ENCODE measurements at places on chromosomes 12 and 14.
A peak's percentile ranks its signal among the peaks of the same experiment; 100 is the strongest.

DNA sequence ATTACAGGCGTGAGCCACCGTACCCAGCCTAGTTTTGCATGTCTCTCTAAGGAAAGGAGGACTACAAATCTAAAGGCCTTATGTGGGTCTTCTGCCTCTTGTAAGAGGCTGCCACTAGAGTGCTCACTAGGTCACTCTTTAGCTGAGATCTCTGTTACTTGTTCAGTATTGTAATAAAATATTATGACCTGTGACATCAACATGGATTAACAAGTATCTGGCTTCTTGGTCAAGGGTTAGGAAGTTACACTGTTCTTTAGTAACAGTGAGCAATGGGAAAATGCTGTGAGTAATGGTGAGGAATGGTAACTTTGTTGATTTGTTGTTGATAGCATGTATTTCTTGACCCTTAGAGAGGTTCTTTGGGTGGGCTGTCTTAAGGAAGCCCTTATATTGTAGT lies 50.5 kb downstream of the ERC1 start:
- no peak for ATAC-seq

DNA sequence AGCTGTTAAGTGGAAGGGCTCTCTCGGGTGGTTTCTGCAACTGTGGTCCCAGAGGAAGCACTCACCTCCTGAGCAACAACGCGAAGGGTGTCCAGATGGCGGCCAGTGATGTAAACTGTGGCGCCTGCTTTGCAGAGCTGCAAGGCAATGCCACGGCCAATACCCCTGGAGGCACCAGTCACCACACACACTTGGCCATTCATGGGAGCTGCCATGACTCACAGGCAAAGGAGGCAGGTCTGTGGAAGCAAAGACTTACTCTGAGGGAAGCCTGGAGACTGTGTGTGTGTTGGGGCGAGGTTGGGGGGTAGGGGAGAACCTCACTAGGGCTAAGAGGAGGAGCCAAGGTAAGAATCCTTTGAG lies 707 bp downstream of the DHRS1 start:
- peak; percentile 14 for ATAC-seq

- ATAC-seq, result no peak
Observed at GRCh38 chr12:74644681-74645080, 107.0 kb downstream of the ATXN7L3B start.

- no peak for ATAC-seq
Observed at GRCh38 chr12:124719231-124719630, 144.4 kb downstream of the SCARB1 start.

DNA sequence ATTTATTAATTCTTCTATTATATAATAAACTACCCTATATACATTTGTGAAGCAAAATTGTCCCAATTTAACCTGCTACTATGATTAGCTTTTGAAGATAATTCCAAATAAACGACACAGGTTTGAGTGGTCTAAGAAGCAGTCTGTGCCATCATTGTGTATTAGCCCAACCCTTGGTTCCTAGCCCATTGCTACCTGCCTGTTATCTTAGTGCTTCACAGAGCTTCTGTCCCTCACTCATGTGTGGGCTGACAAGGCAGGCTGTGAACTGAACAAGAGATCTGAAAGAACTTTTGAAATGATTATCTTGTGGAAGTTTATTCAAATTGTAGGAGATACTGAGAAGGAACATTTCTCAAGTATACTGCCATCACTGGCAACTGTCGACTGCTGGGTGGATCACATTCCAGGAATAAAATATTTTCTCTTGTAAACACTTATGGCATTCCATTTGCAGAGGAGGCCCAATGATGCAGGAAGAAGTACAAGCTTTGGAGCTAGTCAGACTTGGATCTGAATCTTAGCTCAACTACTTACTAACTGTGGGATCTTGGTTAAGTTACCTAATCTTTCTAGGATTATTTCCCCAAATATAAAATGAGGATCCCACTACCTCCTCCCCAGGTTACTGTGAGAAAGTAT lies 7.8 kb upstream of the MTERF2 start:
- peak; percentile 61 for ATAC-seq

GRCh38 chr14:67982711-67983608 lies 163.4 kb downstream of the RAD51B start:
- no peak for ATAC-seq

DNA sequence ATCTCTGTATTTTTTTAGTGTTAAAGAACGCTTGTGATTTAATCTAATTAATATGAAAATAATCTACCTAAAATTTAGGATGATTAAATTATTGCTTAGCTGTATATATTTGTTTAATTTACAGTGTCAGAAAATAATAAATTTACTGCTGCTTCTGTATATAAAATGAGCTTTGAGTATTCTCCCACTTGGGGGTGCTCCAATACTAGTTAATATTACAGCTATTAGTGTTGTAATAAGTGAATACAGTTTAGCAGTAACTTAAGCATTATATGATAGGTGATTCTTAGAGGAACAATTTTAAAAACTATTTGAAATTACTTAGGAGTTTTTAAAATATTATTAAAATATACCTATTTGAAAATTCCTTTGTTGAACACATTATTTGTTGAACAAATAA lies 62.2 kb downstream of the PAPOLA start:
- ATAC-seq, result no peak

GRCh38 chr14:44609876-44610510 lies 102.9 kb upstream of the FSCB start:
- no peak for ATAC-seq

GRCh38 chr12:121059031-121059898 lies 20.2 kb upstream of the OASL start:
- no peak for ATAC-seq

GRCh38 chr12:80710727-80711449 lies 3.5 kb downstream of the MYF6 start:
- no peak for ATAC-seq

DNA sequence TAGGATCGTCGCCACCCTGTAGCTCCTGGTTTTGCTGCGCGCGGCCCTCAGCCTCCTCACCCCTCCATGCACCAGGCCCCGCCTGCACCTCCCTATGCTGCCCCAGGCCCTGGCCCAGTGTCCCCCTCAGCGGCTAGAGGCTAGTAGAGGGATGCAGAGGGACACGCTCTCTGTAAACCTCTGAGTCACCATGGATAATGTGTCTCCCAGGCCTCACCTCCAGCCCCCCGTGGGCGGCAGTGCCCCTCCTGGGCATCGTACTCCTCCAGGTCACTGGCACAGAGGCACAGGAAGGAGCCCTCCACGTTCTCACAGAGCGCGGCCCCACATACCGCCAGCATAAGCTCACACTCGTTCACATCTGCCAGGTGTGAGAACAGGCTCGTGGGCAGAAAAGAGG lies 12.3 kb downstream of the ISCA2 start:
- no peak for ATAC-seq

- no peak for ATAC-seq
Observed at GRCh38 chr12:52517005-52517835, 3.0 kb downstream of the KRT5 start.

GRCh38 chr14:103863245-103863644 lies 15.9 kb upstream of the PPP1R13B start:
- ATAC-seq, result no peak

- no peak for ATAC-seq
Observed at GRCh38 chr14:54489731-54490444, 1.1 kb upstream of the GMFB start.

DNA sequence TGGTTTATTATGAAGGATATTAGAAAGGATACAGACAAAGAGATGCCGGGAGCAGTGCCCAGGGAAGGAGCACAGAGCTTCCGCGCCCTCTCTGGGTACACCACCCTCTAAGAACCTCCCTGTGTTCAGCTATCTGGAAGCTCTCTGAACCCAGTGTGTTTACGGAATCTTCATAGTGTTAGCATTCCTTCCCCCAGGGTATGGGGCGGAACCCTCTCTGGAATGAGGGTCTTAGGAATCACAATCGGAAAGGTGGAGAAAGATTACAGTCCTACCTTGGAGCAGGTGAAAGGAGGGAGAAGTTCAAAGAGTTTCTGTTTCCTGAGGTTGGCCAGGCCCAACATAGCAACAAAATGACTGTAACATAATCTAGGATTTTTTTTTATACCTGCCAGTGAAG lies 6.8 kb upstream of the NUDT4 start:
- no peak for ATAC-seq

GRCh38 chr14:30387871-30388270 lies 171.1 kb upstream of the G2E3 start:
- ATAC-seq, result no peak

DNA sequence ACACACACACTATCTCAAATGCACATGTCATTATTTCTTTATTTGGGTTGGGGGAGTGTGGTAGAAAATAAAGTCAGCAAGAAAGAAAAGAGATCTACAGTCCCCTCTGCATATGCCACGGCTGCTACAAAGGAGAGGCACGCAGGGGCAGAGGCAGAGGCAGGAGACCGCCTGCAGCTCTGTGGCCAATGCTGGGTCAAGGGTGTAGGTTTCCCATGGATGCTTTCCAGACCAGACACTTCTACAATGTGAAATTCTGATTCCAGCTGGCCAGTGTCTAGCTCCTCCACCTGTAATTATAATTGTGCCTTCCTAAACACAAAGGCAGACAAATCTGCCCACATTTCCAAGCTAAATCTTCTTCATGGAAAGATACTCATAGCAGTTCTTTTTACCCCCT lies 19.2 kb downstream of the VPS37B start:
- no peak for ATAC-seq

DNA sequence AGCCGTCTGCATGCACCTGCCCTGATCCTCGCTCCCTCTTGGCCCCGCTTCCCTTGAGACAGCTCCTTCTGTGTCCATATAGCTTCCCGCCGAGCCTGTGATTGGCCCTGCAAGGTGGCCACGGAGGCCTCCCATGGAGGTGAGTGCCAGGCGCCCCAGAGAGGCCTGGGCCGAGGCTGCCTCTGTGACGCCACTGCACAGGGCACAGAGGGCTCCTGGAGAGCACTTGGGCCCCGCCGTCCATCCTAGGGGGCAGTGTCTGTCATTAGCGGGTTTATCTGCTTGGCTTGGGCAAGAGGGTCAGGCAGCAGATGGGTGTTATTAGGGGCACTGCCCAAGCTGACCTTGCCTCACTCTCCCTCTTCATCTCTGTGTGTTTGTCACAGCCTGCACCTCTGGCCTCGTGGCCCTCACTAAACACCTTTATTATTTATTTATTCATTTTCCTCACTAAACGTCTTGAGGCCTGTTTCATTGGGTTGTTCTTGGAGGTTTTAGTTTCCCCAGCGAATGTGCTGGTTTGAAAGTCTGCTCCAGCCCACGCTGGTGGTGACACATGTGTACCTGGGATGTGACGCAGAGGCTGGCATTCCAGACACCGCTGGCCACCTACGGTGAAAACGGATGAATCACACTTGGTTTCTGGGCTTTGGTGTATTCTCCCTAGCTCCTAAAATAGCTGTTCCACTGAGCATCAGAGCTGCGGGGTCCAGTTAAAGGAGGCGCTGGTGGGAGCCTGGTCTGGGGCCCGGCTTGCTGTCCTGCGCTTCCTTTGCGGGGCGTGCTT lies 5.9 kb downstream of the ZFYVE21 start:
- ATAC-seq, result peak; percentile 51

GRCh38 chr14:32985866-32986265 lies 47.2 kb downstream of the NPAS3 start:
- ATAC-seq, result peak; percentile 53

GRCh38 chr14:75476274-75476995 lies 45.8 kb upstream of the BATF start:
- peak; percentile 74 for ATAC-seq

GRCh38 chr14:29741909-29742401 lies 185.7 kb downstream of the PRKD1 start:
- ATAC-seq, result peak; percentile 66

DNA sequence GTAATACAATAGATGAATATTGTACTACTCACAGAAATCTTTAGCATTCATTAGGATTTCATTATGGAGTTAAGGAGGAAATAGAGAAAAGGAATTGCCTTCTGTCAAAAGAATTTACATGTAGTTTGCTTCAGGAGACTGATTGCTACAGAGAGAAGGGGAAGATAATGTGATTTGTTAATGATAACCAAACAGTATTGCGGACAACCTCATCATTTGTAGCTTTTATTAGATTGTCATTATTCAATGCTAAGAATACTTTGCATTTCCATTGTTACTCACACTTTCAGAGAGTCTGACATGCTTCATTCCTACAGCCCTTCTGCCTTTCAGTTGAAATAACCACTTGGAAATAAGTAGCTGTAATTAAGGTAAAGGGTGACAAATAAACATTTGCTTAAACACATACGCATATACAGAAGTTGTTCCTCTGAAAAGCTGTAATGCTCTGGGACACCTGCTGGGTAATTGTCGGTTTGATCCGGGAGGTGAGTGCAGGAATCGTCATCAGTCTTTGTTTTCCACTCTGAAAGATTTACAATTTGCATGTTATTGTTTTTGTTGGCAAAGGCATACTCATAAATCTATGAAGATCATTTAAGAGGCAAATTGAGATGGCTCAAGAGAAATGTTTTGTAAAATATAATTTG lies 600.2 kb downstream of the TRHDE start:
- ATAC-seq, result no peak

DNA sequence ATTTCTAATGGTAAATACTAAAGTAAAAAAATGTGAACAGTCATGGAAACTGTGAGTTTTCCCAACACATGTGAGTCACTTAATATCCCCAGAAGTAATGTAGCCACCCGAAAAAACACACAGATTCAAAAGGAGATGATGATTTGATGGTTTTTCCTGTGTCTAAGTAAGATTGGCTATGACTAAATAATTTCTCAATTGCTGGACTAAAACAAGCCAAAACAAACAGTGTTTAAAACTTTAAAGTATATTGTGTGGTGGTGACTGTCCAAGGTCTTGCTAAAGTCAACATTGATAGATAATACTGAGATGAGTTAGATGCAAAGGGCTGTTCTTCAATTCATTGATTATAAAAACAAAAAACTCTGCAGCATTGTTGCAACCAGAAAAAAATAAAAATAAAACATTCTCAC lies 89.6 kb upstream of the SOX5 start:
- ATAC-seq, result peak; percentile 36

DNA sequence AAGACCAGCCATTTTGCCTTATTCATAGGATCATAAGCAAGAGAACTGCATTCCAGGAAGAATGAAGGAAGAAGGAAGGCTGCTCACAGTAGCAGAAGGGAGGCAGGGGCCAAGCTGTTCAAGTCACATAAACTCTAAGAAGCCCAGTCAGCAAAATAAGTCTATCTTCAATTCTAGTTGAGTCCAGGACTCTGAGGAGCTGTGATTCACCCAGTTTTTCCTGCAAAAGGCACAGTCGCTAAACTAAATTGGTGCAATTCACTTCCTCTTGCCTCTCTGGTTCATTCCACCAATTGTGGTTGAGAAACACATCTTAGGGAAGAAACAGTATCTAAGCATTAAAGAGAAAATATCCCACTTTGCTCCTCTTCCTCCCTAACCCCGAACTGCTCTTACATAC lies 9.8 kb downstream of the ZNF641 start:
- ATAC-seq, result no peak

DNA sequence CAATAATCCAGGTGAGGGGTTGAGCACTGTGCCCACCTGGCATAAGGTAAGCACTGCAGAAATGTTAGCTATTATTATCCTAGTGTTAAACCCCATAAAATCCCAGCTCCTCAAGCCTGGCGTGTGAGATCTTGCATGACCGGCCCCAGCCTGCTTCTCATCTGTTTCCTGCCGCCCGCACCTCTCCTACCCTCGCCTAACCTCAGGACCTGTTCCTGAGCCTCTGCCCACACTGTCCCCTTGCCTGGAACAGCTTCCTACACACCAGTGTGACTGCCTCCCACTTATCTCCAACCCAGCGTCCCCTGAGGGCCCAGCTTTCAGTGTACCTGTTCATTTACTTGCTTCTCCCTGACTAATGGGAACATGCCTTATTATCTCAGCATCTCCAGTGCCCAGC lies 24.7 kb downstream of the ISCA2 start:
- ATAC-seq, result no peak

Data from gastroesophageal sphincter (tissue), 4 donors.